ENCODE measurements at places on chromosomes 7 and 10.

DNA sequence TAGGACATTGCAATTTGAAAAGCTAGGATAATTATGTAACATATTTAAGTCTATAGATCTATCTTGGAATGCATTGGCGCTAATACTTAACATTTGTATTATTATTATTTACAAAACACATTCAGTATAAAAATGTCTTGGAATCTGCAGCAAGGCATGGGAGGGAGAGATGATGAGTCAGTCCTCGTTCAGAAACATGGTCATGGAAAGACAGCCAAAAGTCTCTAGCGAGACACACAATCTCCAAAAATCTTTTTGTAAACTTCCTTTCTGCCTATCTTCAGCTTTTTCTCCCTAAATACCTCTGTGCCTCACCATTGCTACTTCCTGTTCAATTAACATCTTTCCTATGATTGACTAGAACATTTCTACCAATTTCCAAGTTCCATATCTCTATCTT is 188.4 kb upstream of the CACNA2D1 start:
- DNase-seq, result no peak

GRCh38 chr7:82419200-82419599 is 24.4 kb downstream of the CACNA2D1 start:
- DNase-seq, result no peak

- no peak for DNase-seq
These were observed 25.2 kb downstream of the ABCB1 start for GRCh38 chr7:87575521-87575920.

GRCh38 chr10:73591935-73592699 is 975 bp upstream of the USP54 start:
- DNase-seq, result no peak

GRCh38 chr10:12482587-12482986 is 133.2 kb downstream of the CAMK1D start:
- no peak for DNase-seq

GRCh38 chr10:112365014-112365432 is 8.9 kb upstream of the ACSL5 start:
- no peak for DNase-seq

GRCh38 chr7:16805441-16805840 is 642 bp upstream of the AGR2 start:
- DNase-seq, result no peak

Measured in stimulated activated CD8-positive, alpha-beta memory T cell treated with anti-CD3 and anti-CD28 coated beads, Interleukin-15, amount 100 ng/mL, for 24 hours (primary cell).